Activated CD8-positive, alpha-beta memory T cell treated with anti-CD3 and anti-CD28 coated beads, Interleukin-2, amount 10 ng/mL, durations not matched to agents 7 days and 5 days (primary cell): ENCODE measurements at places on chromosomes 2 and 18. TPM values are rescaled to one million over a fixed set of nuclear protein-coding genes. Genes with fewer than 3 reads are reported as not detected.

DGKD gene
- 42.3 TPM for total RNA-seq

PTPN18 gene
- total RNA-seq, result 90.5 TPM

TMEM37 gene
- total RNA-seq, result not detected

CRYGD gene
- total RNA-seq, result not detected

FBXO48 gene
- total RNA-seq, result 3.4 TPM

PPM1B gene
- total RNA-seq, result 57.0 TPM

TXNDC9 gene
- 29.0 TPM for total RNA-seq

DNA sequence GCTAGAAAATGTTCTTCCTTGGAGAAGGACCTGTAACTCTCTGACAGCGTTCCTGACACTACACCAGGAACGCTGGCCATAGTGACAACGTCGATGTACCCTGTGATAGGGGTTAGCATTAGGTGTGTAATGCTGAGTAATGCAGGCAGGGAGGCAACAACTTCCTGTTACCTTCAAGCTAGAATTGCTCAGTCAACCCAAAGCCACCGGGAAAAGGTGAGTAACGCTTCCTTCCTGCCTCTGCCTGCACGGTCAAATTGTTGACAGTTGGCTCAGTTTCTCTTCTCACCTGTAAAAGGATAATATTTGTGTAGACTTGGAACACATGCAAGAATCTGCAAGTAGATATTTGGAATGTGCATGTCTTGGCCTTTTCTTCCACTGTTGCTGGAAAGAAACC, 12.7 kb downstream of the FAM110C start:
- DNase-seq, result peak; percentile 87

DNA sequence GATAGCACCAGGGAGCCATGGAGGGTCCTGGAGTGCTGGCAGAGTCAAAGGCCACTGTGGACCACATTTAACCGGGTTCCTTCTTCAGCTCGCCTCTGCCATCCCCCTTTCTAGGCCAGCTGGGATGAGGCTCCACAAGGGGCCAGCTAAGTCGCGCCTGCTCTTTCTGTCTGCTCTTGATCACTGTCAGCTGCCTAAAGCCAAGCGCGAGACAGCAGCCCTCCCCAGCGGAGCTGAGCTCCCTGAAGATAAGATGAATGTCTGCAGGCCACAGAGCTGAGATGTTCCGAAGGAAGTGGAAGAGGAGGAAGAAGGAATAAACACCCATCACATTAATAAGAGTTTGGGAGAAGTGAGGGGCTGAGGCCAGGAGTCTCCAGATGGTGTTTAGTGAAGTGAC, 99.6 kb downstream of the CELF4 start:
- DNase-seq, result no peak

GRCh38 chr2:237191714-237192081, 106.0 kb downstream of the COPS8 start:
- no peak for DNase-seq

DNA sequence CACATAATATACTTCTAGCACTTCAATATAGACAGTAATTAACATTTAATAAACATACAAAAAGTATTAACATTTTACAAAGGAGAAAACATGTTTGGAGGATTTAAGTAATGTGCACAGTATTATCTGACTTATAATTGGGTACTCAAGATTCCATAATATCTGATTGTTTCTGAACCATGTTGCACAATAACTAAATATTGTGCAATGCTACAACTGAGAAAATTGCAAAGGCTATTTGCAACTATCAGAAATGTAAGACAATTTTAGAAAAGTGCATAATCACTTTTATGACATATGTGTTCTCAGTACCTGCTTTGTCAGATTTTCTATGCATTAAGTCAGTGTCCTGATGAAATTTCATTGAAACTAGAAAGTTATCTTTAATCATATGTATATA, 934.6 kb downstream of the SOCS6 start:
- DNase-seq, result no peak

- no peak for DNase-seq
These were observed 32.8 kb downstream of the PKP4 start for GRCh38 chr2:158489366-158490112.

GRCh38 chr2:127609818-127610217, 36.1 kb upstream of the GPR17 start:
- no peak for DNase-seq

DNA sequence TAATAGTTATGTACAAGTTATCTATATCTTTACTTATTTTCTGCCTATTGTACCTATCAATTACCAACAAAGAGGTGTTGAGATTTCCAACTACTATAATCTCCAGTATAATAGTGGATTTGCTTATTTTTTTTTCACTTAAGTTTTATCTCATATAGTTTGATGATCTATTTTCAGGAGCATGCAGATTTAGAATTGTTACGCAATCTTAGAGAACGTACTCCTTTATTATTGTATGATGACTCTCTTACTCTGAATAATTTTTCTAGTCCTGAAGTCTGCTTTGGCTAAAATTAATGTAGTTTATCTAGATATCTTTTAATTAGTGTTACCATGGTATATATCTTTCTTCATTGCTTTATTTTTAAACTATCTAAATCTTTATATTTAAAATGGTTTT, 205.2 kb downstream of the SCG2 start:
- no peak for DNase-seq

DNA sequence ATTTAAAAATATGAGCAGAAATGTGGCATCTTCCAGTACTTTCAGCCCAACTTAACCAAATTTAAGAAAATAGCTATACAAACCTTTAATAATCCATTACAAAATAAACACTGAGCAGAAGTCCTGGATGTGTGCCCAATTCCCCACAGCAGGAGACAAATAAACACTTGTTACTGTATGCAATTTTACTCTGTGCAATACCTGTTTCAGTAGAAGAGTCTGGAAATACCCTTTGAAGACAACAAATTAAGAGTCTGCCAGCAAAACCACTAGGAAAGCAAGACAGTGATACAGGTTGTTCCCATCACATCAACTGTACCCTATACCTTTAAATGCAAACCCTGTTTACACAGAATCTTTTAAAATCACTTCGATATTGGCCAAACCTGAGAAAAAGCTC, 41.4 kb upstream of the RNU4ATAC start:
- DNase-seq, result no peak

- DNase-seq, result no peak
These were observed 77.4 kb downstream of the DYSF start for GRCh38 chr2:71530641-71531332.

- DNase-seq, result no peak
These were observed 32.4 kb downstream of the MEMO1 start for GRCh38 chr2:31978436-31978835.

DNA sequence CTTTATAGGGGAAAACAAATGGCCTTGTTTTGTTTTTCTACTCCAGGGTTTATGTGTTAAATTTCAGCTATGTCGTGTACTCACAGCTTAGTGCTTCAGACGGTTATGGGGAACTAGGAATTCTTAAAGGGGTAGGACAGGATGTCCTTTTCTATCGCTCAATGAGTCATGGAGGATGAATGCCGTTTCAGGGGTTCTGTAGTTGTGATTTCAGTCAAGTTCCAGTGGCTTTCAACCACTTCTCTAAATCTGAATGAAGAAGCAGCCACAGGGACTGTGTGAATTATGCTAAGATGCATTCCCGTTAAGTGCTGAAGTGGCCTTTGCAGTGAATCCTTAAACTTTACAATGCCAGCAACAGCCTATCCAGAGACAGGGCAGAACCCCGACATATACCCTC, 1231.7 kb upstream of the ZEB2 start:
- no peak for DNase-seq

- DNase-seq, result no peak
These were observed 33.0 kb downstream of the GPR75 start for GRCh38 chr2:53826587-53827397.

DNA sequence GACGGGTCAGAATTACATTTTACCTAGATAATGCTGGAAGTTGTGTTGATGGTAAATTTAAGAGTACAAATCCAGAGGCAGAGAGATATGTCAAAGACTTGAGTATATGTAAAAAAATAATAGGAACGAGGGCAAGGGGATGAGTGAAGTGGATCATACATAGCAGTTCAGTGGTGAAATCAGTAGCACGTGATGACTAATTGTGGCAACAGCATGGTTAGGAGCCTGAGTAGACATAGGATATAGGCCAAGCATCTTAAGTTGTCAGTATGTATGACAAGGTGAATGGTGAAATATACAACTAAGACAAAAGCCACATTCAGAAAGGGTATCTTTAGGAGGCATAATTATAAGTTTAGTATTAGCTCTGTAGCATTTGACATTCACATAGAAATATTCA, 826.5 kb upstream of the PIK3C3 start:
- DNase-seq, result no peak

DNA sequence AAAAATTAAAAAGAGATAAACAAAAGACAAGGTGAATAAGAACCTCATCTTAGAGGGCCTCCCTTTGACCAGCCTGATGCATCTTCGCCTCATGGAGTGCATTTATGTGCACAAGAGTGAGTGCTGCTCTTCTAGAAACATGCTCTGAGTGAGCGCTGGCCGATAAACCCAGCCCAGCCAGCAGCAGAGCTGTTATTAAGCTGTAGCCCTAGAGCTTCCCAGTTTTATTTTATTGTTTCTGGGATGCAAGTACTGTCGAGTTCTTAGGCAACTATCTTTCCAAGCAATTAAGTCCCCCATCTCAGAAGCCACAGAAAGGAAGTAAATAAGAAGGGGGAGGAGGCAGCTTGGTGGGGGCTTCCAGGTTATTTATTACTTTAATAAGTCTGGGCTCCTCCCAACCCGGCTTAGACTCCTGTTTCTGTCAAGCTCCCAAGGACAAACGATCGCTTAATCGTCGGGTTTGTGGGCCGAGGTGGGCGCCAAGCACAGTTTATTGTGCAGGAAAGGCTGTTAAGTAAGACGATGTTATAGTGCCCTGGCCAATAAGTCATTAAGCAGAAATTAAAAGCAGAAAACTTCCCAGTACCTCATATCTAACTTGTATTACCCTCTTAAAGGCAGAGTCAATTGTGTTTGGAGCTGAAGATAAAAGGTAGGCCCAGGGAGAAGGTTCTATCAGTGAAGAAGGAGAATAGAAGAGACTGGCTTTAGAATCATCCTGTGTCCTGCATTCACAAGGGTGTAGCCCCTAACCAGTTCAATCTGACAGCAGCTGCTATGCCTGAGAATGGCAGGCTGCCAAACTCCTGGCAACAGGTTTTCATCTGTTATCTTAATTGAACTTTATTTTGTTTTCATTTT, 176.3 kb downstream of the PIK3C3 start:
- DNase-seq, result no peak

- no peak for DNase-seq
These were observed 211.8 kb upstream of the ARL4C start for GRCh38 chr2:234708717-234709116.

DNA sequence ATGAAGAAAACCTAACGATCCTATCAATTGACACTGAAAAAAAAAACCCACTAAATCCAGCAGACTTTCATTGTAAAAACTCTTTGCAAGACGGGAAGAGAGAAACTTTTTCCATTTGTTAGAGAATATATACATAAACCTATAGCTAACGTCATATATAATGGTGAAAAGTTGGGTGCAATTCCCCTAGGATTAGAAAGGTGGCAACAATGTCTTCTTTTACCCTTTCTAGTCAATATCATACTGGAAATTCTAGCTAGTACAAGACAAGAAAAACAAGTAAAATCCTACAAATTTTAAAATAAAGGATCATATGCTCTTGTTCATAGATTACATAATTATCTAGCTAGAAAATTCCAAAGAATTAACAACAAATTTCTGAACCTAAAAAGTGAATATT, 1596.5 kb upstream of the LRRTM1 start:
- no peak for DNase-seq

DNA sequence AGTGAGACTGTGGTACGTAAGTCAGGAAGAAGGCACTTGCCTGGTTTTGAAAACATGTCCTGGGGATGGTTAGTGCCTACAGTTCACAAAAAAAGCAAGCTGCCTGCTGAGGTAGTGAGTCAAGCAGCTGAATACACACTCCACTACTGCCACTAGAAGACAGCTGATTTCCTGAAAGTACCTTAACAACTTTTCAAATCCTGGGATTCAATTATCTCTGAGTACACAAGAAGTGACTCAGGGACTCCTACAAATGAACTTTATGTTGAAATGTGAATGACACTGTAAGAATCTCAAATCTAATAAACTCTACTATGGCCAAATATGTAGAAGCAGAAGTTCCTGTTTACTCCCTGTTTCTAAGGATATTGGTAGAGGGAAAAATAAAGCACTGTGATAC, 58.0 kb upstream of the ARL5A start:
- DNase-seq, result no peak

DNA sequence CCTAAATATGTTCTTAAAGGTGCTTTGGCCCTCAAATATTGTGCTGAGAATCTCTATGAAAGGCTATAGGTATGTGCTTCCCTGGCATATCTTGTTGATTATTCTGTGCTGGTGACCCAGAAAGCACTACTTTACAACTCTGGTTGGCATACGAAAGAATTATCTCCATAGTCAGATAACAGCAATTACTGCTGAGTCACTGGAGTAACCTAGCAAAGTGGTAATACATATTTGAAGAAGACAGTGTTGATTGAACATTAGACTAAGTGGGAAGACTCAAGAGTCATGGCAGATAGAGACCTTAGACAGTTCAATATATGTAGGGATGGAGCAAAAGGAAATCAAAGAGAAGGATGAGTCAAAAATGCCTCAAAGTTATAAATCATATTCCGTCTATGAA, 1978.5 kb upstream of the LRRTM1 start:
- no peak for DNase-seq

- no peak for DNase-seq
These were observed 269.2 kb downstream of the XIRP2 start for GRCh38 chr2:167157523-167157922.

DNA sequence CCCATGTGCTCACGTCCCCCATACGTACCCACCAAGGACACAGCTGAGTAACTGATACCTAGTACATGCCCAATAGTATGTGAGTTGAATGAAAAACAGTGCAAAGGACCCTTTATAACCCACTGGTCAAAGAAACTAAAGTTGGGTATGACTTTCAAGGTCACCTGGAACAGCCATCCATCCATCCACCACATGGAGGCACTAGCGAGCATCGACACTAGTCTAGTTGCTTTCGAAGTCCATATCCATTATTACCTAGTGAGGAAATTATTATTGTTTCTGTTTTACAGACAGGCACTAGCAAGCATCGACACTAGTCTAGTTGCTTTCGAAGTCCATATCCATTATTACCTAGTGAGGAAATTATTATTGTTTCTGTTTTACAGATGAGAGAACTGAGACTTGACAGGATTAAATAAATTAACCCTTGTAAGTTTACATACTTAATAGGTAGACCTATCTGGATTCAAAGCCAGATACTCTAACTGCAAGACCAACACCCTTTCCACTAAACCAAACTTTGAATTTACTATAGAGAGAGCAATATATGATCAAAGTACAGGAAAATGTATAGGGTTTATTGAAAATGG, 233.7 kb downstream of the METTL4 start:
- peak; percentile 54 for DNase-seq

GRCh38 chr2:136378712-136379595, 261.0 kb upstream of the CXCR4 start:
- peak; percentile 87 for DNase-seq
